ENCODE measurements at places on chromosomes 1 and 21. TPM values are rescaled to one million over a fixed set of nuclear protein-coding genes. Genes with fewer than 3 reads are reported as not detected.

DNA sequence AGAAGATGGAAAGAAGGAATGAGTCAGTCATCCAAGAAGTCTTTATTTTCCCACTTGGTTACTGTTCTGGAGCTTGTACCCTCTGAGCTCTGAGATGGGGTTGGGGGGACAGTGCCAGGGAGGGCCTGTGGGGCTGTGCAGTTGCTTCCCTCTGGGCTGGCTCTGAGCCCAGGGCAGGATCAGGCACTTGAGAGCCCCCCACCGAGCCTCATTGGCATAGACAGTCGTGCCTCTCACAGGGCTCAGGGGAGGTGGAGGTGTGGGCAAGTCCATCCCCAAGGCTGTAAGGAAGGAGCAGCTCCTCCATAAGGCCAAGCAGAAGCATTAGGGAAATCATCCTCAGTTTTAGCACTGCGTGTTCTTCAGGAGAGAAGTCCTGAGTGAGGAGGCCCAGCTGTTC lies 2.5 kb upstream of the ARL8A start:
- no peak for DNase-seq

- DNase-seq = no peak
These were observed 93.6 kb upstream of the SMYD2 start for GRCh38 chr1:214187121-214187900.

DNA sequence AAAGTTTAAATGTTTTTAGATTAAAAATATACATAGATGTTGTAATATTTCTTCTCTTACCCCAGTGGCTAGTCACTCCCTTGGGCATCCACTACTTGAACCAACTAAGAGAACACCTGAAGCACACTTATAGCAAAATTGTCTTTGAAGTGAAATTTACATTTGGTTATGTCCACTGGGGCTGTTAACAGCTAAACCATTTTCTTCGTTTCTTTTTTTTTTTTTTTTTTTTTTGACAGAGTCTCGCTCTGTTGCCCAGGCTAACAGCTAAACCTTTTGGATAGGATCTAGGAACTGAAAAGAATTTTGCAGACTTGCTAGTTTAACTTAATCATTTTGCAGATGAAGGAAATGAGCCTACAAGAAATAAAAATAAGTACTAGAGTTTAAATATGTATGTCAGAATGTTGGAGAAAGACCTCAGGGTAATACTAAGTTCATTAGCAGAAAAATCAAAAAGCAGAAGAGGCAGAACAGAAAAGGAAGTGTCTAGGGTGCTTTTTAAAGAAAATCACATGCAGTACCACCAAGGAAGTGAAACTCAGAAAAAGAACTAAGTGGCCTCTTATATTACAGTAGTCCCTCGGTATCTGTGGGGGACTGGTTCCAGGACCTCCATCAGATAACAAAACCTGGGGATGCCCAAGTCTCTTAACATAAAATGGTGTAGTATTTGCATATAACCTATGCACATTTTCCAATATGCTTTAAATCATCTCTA lies 11.8 kb downstream of the DRAM2 start:
- no peak for DNase-seq

DNA sequence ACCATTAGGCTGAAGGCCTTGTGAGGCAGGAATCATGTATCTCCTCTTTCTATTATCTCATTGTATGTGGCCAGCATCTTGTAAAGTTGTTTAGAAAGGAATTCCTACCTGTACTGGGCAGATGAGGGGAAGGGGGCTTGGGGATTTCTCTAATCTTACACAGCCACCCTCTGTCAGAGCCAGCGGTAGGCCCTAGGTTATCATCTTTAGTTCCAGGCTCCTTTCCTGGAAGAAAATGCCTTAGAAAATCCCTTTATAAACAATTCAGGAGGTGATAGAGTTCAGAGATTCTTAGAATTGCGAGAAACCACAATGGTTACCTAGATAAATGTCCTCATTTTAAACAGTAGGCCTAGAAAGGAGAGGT lies 35.2 kb downstream of the DPT start:
- DNase-seq = no peak

SLC2A5 gene
- total RNA-seq = 7.0 TPM

DNA sequence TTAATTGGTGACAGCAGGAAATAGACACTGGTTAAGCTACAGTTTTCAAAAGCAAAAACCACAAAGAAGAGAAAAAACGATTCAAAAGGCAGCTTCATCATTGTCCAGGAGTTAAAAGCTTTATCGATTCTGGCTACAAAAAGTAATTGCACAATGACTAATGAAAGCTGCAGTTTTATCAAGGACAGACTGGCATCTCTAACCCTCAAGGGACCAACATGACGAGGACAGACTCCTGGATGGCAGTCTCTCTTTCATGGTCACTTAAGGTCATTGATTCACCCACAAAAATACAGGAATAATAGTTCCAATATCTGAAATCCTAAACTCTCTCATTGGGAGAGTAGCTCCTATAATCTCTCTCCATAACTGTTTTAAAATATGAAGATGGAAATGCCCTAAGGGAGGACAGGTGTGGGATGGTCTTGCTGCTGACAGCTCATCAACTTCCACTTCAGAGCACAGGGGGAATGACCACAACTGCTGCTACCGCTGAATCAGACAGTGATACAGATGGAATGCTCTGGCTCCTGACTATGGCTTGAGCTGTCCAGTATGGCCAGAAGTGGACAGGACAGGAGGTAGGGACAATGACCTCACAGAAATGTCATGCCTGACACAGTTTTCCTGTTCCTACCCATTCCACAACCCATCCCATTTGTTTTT lies 17.4 kb upstream of the CPLANE2 start:
- no peak for DNase-seq

- DNase-seq = no peak
These were observed 87.6 kb upstream of the TRABD2B start for GRCh38 chr1:48084826-48085225.

- DNase-seq = no peak
These were observed 20.8 kb downstream of the FAM177B start for GRCh38 chr1:222757646-222758268.

GRCh38 chr1:147840909-147841308 lies 61.7 kb upstream of the GJA8 start:
- no peak for DNase-seq

CALML6 gene
- total RNA-seq = not detected

DNA sequence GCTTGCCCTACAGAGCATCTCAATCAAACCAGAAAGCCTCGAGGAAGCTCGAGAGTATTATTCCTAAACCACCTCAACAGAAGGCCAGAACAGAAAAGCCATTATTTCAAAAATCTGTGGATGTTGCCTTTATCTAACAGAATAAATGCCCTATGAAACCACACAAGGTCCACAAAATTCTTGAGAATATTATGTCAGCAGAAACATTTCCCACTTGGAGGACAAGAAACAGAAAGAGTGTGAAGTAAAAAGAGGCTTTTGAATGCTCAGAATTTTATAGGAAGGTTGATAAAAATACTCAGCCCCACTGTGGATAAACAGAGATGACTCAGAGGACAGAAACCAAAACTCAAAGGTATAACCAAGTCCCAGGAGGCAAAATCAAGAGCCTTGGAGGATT lies 146.4 kb upstream of the LRRC7 start:
- DNase-seq = no peak

GRCh38 chr21:42532466-42533181 lies 19.0 kb downstream of the SLC37A1 start:
- peak; percentile 61 for DNase-seq

DNA sequence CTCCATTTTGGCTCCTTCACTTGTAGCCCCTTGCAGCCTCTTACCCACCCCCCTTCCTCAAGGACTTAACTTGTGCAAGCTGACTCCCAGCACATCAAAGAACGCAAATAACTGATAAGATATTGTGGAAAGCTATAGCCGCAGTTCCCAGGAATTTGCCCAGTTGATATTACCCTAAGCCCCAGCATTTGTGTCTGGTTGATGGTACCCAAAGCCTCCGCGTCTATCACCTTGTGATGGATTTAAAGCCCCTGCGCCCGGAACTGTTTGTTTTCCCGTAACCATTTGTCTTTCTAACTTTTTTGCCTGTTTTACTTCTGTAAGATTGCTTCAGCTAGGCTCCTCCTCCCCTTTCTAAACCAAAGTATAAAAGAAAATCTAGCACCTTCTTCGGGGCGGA lies 5.9 kb downstream of the YARS1 start:
- no peak for DNase-seq

NDUFS5 gene
- 638 TPM for total RNA-seq

KCNK2 gene
- not detected for total RNA-seq

VAMP4 gene
- total RNA-seq = 10.1 TPM

GRCh38 chr1:64956733-64957441 lies 9.5 kb downstream of the JAK1 start:
- DNase-seq = no peak

GRCh38 chr21:33368124-33368523 lies 35.1 kb upstream of the IFNGR2 start:
- DNase-seq = no peak

GRCh38 chr1:246699095-246699735 lies 25.0 kb upstream of the SCCPDH start:
- DNase-seq = peak; percentile 81

PLA2G5 gene
- 54.8 TPM for total RNA-seq

KCNT2 gene
- 0.67 TPM for total RNA-seq

IFNLR1 gene
- 3.4 TPM for total RNA-seq

DNA sequence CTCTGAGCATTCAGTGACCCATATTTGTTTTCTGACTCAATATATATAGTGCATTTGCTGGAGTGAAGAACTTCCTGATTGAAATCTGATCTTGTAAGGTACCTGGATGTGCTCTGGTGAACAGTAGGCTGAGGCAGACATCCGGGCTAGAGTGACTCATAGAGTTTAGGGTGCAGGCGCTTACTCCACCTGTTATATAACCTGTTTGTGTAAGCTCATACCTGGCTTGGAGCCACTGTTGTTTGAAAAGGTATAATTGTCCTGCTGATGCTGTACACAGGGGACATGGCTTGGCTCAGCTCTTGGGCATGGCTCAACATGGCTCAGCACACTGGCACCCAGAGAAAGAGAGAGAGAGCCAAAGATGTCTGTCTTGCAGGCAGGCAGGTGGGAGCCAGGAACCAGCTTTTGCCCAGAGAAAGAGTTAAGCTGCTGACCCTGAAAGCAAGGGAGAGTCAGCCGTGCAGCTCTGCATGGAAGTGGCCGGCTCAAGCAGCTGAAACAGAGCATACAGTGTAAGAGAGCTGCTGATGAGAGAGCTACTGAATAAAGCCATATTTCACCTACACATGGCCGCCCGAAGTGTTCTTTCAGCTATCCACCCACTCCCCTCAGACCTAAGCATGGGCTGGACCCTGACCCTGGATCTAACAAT lies 43.2 kb downstream of the GJA5 start:
- DNase-seq = no peak

GRCh38 chr1:8908388-8909151 lies 30.1 kb upstream of the ENO1 start:
- DNase-seq = no peak

DDAH1 gene
- 20.8 TPM for total RNA-seq

DNA sequence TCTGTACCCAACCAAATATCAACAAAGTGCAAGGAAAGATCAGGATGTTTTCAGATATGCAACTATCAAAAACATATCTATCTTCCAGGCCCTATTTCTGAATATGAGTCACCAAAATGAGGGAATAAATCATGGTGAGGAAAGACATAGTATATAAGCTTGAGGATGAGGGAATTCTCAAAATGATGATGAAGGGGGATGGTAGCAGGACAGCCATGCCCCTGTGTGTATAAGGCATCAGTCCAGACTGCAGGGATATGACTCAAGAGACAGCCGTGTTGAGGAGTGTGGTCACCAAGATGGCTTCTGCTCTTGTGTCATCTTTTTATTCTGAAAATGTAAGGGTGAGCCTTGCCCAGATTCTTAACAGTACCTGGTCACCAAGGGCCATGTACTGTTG lies 4.4 kb upstream of the WDR64 start:
- no peak for DNase-seq

VTCN1 gene
- total RNA-seq = not detected

- DNase-seq = no peak
These were observed 1.6 kb downstream of the FCRL2 start for GRCh38 chr1:157775101-157775870.

DNA sequence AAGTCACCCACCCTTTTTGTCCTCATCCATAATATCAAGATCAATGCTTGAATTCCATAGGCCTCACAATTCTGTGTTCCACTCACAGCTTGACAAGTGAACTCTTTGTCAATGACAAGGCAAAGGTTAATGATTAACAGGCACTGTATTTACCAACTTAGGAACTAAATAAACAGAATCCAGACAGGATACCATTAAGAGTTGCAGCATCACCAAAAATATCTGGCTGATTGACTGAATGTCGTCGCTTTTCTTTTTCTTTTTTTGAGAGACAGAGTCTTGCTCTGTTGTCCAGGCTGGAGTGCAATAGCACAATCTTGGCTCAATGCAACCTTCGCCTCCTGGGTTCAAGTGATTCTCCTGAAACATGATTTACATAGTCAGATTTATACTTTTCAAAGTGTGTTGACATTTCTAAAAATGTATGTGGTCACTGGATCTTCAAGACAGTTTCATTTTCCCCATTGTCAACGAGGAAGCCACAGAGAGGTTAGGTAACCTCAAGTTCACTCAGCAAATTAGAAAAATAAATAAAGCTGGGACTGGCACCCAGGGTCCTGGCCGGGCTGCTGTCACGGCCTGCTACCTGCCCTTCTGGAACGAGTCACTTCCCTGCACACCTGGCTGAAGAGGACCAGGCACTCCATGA lies 81.0 kb downstream of the PDE9A start:
- no peak for DNase-seq

SMPDL3B gene
- 0.83 TPM for total RNA-seq

GRCh38 chr1:204453141-204453772 lies 41.3 kb downstream of the PIK3C2B start:
- DNase-seq = no peak

S100A3 gene
- 0.30 TPM for total RNA-seq

COA6 gene
- 29.3 TPM for total RNA-seq

EXO1 gene
- 0.40 TPM for total RNA-seq

DEPDC1 gene
- total RNA-seq = 0.20 TPM

LRRN2 gene
- total RNA-seq = 1.7 TPM

DNA sequence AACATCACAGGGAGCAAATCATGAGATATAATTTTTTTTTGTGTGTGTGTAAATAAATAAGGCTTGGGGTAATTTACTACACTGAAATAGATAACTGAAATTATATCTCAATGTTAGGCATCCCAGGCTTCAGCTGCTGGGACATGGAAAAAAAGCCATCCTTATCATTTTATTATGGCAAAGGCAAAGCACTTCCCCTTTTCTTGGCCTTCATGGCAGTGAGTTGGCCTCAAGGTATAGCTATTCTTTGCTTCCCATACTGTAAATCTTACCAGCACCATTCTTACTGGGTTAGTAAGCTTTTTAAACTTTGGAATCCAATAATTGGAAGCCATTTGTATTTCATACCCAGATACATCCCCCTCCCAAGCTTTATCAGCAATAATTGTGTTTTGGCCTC lies 29.0 kb downstream of the RBM11 start:
- DNase-seq = no peak
